Esophagus muscularis mucosa (tissue), 4 donors: ENCODE measurements at places on chromosomes 11 and 22.

DNA sequence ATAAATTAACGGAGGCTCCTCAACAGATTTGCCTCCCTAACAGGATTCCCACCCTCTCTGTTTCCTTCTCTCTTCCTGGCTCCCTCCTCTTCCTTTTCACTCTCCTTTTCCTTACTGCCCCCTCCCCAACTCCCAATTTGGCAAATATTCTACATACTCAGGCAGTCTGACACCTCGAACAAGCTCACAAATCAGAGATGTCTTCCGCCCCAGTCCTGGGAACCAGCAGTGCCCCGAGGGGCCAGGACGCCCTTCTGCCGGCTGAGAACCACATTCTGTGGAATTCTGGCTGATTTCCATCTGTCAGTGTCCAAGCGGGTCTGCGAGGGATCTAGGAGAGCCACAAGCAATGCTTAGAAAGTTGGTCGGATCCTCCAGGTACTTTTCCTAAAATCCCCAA lies 94.0 kb downstream of the NTM start:
- no peak for DNase-seq

DNA sequence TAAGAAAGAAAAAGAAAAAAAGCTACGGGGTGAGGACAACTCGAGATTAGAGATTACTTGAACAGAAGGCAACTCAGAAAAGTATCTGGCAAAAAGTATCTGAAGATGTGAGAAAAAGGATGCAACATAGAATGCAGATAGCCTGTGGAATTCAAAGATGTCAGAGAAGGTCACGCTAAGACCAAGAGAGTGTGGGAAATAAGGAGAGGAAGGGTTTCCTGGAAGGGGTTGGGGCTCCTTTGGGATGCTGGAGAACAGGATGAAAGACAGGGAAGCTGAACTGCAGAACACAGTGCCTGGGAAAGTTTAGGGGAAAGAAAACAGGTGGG lies 1.2 kb downstream of the GUCY1A2 start:
- no peak for DNase-seq

GRCh38 chr11:75073459-75074190 lies 23.1 kb downstream of the OR2AT4 start:
- no peak for DNase-seq

DNA sequence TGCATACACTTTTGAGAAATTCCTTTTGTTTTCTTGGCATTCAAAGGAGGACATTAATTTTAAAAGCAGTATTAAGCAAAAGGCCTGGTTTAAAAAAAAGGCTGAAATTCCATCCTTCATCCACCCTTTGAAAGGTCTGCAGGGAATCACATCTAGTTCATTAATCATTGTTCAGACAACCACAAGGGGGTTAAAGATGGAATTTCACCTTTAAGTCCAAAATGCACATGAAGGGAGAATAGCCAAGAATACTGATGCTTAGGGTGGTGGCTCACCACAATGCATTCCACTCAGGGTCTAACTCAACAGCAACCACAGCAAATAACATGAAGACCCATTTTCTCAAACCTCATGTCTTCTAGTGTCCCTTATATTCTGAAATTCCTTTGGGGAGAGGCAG lies 256.9 kb downstream of the CADM1 start:
- no peak for DNase-seq

DNA sequence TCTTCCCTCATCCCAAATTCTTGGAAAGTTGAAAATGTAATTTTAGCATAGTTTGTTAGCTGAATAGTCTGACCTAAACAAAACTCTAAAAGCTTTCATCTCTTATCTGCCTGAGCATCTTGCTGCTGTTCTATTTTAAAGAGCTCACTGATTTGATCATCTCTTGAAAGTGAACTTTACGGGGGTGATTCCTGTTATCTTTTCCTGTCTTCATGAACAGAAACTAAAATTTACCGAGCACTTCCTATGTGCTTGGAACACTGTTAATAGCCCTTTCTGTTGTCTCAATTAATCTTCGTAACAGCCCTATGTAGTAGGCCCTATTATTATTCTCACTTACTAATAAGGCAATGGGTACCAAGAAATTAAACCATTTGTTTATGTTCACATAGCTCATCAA lies 12.3 kb downstream of the AMOTL1 start:
- DNase-seq: no peak

DNA sequence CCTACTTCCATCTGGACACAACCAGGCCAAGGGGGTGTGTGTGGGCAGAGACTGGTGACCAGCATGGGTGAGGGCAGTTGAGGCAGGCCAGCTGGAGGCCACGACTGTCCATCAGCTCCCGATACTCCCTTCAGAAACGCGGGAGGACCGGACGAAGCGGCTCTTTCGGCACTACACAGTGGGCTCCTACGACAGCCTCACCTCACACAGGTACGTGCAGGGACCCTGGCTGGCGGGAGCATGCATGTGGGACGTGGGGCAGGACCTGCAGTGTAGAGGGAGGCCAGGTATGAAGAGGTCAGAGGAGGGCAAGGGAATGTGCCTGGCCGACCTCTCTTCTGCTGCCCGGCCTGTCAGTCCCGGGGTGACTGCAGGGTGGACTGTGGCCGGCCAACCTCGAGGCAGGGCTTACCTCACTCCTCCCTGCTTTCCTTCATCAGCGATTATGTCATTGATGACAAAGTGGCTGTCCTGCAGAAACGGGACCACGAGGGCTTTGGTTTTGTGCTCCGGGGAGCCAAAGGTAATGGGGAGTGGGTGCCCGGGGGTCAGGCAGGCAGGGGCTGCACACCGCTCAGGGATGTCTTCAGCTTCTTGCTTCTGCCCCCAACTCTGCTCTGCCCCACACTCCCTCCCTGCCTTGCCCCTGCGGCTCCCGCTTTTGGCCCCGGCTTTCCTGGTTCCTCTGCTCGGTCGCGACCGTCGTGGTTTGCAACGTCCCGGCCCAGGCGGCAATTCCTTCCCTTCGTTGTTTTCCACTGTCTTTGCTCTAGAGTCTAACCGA lies 31.3 kb downstream of the SHANK3 start:
- DNase-seq: no peak
